Activated effector memory CD4-positive, alpha-beta T cell treated with anti-CD3 and anti-CD28 coated beads, Interleukin-2, amount 50 U/mL, for 16 hours (primary cell): ENCODE measurements at places on chromosomes 11 and 22.

DNA sequence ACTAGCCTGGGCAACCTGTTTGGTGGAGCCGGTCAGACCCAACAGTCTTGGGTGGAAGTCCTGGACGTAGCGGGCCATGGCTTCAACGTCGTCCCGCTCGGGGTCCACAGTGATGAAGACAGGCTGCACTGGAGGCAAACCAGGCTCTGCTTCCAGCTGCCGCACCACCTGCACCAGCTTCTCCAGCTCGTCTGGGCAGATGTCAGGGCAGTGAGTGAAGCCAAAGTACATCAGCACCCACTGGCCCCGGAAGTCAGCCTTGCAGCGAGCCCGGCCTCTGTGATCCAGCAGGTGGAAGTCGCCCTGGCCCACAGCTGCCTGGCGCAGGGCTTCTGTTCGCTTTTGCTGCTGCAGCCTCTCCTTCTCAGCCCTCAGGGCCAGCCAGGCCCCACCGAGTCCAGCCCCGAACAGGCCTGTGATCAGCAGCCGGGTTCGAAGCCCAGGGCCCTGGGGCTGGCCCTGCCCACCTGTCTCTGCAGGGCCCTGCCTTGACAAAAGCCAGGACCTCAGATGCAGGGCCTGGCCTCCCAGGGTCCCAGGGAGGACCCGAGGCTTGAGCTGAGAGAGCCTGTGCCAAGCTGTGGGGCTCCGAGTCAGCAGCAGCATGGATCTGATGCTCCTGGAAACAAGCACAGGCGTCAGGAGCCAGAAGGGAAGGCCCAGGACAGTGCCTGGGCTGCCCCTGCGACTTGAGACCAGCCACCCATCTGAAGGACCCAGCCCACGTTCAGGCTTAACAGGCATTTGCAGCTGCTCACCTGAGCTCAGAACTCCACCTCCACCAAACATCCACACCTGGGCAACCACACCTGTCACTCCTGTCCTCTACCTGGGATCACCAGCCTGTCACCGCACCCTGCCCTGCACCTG, 1.4 kb downstream of the SCO2 start:
- no peak for DNase-seq

DNA sequence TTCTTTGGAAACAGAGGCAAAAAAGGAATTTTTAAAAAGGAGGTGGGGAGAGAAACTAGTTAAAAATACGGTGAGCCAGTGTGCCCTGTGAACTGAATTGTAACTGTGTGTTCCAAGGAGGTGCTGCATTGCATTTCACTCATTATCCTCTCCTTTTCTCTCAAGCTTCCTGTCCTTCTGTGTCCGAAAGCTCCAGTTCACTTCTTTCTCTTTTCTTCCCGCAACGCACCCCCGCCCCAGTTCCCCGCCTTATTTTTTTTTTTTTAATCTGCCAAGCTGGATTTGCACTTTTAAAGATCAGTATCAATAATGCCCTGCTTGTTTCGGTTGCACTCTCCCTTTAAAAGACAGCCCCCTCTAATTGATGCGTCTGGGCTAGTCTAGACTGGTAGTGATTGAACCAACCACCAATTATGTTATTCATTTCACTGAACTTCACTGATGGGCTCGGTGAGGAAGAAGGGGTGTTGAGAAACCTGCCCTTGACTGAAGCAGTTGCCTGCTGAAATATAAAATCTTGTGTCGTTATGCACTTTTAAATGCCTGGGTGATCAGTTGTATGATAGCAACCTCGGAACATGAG, 18.5 kb downstream of the BLID start:
- DNase-seq: no peak

DNA sequence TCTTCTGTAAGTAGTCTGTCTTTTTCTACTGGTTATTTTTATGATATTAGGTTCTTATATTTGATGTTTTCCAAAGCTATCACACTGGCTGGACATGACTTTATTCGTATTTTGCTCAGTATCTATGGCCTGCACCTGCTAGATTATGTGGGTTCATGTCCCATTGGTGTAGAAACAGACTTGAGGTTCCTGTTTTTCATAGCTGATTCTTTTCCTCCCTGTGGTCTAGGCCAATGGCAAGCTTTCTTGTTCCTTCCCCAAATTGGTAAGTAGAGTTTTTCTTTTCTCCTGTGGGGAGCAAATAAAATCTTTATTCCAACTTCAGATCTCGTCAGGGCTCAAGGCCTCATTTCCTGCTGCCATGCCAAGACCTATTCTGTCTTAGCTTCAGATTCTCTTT, 30.2 kb upstream of the SWAP70 start:
- DNase-seq: no peak

- no peak for DNase-seq
These were observed 17.7 kb downstream of the HTR3A start for GRCh38 chr11:113992459-113993110.

GRCh38 chr11:62273789-62274275, 3.9 kb downstream of the SCGB2A2 start:
- DNase-seq: no peak

- peak; percentile 57 for DNase-seq
These were observed 10.2 kb upstream of the FCHSD2 start for GRCh38 chr11:73152086-73152853.

DNA sequence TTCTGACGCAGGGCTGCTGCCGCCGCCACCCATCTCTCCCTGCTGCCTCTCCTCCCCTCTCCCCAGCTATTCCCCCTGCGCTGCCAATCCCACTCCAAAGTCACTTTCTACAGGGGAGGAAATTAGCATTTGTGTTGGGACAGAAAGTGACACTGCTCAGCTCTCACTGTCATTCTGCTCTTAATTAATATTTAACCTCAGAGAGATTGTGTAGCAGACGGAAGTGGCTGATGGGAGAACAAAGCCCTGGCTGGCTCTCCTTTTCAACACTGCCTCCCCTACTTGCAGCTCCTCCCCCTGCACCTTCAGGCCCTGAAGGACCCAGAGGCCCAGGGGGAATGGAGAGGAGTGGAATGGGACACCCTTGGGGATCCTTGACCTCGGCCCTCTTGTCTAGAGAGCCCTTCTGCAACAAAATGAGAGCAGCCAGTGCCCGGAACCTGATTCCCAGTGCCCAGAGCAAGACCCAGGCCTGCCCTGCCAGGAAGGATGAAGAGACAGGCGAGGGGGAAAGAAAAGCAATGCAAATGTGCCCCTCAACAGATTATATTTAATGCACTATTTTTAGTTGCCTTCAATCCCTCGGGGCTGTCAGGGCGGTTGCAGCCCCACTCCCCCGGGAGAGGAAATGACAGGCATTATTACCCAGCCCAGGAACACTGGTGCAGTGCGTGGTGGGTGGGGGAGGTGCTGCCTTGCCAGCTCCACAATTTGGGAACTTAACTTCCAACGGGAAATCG, 14.6 kb upstream of the NRGN start:
- no peak for DNase-seq

GRCh38 chr22:25959818-25960774, 209.2 kb upstream of the SEZ6L start:
- DNase-seq: no peak

DNA sequence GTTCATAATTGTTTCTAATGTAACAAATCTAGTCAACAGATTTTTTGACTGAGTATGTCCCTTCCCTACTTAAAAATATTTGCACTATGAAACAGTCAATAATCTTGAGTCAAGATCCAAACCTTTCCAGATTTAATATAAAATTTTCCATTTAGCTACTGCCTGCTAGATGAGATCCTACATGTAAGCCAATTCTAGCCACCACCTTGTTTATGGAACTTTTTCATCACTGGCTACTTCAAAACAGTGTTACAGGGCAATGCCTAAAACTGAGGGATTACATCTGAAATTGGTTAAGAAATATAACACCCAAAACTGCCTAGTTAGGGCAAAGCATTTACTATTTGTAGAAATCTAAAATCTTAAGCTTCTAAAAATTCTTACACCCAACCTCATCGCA, 10.5 kb upstream of the FUT4 start:
- no peak for DNase-seq

- no peak for DNase-seq
These were observed 54.7 kb downstream of the SGSM3 start for GRCh38 chr22:40425082-40425481.

GRCh38 chr22:45225732-45226502, 14.8 kb downstream of the KIAA0930 start:
- DNase-seq: no peak

GRCh38 chr11:74380746-74381439, 17.3 kb downstream of the PGM2L1 start:
- no peak for DNase-seq

GRCh38 chr11:96130061-96130620, 206.2 kb upstream of the MTMR2 start:
- no peak for DNase-seq

- DNase-seq: no peak
These were observed 767.1 kb upstream of the API5 start for GRCh38 chr11:42544726-42545125.

- no peak for DNase-seq
These were observed 61.1 kb downstream of the FDX1 start for GRCh38 chr11:110490886-110491285.

DNA sequence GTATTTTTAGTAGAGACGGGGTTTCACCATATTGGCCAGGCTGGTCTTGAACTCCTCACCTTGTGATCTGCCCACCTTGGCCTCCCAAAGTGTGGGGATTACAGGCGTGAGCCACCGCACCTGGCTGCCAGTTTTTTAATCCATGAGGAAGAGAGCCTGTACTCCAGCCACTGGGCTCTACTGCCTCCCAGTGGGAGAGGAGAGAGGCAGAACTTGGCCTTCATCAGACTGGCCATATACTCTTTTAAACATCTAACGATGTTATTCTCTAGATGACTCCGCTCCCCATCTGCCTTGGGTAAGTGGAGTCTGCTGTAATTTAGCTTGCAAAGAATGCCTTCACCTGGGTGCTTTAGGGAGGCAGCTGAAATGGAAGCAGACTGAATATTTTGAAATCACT, 34.6 kb downstream of the SLC6A5 start:
- DNase-seq: no peak

- DNase-seq: peak; percentile 87
These were observed 22.2 kb upstream of the NAP1L4 start for GRCh38 chr11:3014057-3014938.

- DNase-seq: no peak
These were observed 494.6 kb upstream of the LRRC4C start for GRCh38 chr11:41954034-41954433.

DNA sequence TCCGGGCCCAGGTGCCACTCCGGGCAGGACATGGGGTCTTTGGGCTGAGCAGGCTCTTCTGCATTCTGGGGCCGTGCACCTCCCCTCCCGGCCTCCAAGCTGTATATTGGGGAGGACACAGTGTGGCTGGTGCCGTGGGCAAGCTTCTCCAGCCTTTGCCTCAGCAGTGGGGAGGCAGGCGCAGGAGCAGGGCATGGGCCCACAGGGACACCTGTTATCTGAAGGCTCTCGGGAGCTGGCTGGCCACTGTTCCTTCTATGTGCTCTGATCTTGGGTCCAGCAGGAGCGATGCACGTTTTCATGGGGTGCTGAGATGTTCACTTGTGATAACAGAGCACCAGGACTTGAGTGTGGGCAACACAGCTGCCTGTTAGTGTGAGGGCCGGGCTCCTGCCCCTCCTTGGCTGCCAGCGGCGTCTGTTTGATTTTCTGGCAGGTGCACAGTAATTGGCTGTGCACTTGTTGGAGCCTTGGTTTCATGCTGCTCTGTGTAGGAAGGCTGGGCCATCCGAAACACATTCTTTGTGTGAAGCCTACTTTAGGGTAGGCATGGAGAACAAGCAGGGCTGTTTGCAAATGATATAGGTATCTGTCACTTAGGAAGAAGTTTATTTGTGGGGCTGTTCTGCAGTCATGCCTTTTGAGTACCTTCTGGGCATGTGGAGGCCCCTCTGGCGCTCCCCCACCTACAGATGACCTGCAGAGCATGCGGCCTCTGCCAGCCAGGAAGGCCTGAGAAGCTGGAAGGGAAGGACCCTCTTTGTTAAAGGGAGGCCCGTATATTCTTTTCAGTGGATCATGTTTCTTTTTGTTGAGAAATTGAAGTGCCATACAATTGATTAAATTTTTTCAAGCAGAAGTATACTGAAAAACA, 201.5 kb downstream of the TBC1D22A start:
- DNase-seq: no peak

GRCh38 chr22:49970528-49971231, 10.1 kb downstream of the PIM3 start:
- peak; percentile 98 for DNase-seq

DNA sequence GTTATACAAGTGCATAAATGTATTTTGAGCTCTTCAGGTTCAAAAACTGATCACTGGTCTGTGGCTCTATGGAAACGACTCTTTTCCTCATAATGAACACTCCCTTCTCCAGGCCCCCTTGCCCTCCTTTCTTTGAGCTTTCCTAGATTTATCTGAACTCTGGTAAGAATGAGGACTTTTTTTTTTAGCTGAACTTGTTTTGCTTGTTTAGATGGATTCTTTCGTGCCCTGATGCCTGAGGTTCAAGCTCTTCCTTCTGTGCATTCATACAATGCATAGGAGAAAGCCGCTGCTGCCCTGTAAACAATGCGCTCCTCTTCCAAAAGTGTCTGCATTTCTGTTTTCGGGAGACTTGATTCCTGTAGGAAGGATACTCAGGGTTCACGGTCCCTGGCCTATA, 205.1 kb downstream of the TENM4 start:
- DNase-seq: no peak

DNA sequence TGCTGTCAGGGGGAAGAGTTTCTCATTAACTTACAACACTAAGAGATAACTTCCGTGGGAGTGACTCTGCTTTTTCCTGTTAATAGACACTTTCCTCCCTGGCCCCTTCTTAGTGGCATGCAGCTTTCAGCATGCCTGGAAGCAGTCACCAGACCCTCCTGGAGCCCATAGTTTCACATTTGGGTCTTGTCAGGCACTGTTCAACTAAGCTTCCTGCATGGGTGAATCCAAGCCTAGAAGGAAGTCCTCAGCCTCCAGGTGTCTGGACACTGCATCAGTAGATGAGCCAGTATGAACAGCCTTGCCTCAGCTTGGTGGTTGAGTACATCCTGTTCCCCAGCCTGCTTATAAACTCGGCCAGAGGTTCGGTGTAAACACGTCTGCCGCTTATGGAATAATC, 68.1 kb downstream of the PPP6R3 start:
- no peak for DNase-seq

DNA sequence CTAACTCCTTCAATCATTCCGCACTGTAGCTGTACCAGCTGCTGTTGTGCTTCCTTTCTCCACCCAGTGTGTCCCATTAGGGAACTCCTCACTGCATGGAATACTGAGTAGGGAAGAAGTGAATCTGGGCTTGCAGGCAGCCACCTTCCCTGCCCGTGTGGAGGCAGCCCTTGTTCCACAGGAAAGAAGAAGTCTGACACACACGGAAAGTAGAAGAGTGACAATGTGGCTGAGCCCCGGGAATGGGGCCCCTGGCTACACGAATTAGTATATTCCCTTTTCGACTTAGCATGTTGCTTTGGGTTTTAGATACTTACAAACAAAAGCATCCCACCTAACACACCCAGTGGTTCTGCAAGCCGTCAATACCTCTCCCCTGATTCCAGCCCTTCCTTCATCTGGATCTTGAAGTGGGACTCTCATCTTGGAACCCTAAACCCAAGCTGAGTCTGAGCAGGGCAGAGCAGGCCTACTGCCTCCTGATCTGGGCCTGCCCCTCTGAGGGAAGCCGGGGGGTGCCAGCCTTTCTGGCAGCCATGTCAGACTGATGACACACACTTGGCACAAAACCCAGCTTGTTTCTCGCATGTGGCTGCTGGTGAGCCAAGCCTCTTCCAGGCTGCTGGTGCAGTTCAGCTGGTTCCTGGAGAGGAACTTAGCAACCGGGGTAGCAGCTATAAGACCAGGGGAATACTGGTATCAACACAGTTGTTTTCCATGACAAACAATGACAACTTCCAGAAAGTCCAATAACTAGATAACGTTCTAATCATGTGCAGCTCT, 71.6 kb downstream of the C11orf58 start:
- DNase-seq: no peak

GRCh38 chr11:95713428-95713827, 76.2 kb downstream of the FAM76B start:
- no peak for DNase-seq

GRCh38 chr22:44628835-44629234, 73.2 kb upstream of the PRR5 start:
- no peak for DNase-seq
